Left cardiac atrium (tissue), 4 donors: ENCODE measurements at places on chromosomes 16 and 17. TPM values are rescaled to one million over a fixed set of nuclear protein-coding genes. Genes with fewer than 3 reads are reported as not detected.

- DNase-seq, result peak; percentile 88
Measured at GRCh38 chr16:48385253-48386150, at the start of gene SIAH1. Gene SIAH1 (minus strand): TSS chr16:48385413. CDS start chr16:48362428, 22,985 bp downstream.

DNA sequence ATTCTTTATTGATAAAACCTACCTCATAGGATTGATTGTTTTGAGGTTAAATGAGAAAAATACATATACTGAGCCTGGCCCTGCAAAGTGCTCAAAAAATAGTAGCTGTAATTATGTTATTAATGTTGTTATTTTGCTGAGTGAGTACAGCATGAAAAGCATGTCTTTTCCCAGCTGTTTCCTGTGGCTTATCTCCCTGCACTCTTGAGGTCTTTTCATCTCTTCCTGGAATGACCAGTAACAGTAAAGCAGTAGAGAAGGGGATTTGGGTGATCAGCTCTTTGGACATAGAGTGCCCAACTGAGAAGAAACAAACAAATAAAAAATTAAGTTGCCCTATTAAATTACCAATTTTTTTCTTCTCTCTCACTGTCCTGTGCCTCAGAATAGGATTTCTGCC is 53.7 kb downstream of the NFAT5 start:
- no peak for DNase-seq

- no peak for DNase-seq
Measured at GRCh38 chr16:13926891-13927290, 6.9 kb downstream of the ERCC4 start.

- DNase-seq, result no peak
Measured at GRCh38 chr17:37361543-37361942, 14.2 kb upstream of the C17orf78 start.

- no peak for DNase-seq
Measured at GRCh38 chr17:60944751-60945150, 267.1 kb downstream of the BCAS3 start.

- no peak for DNase-seq
Measured at GRCh38 chr16:84141143-84141670, 3.8 kb downstream of the HSDL1 start.

DNA sequence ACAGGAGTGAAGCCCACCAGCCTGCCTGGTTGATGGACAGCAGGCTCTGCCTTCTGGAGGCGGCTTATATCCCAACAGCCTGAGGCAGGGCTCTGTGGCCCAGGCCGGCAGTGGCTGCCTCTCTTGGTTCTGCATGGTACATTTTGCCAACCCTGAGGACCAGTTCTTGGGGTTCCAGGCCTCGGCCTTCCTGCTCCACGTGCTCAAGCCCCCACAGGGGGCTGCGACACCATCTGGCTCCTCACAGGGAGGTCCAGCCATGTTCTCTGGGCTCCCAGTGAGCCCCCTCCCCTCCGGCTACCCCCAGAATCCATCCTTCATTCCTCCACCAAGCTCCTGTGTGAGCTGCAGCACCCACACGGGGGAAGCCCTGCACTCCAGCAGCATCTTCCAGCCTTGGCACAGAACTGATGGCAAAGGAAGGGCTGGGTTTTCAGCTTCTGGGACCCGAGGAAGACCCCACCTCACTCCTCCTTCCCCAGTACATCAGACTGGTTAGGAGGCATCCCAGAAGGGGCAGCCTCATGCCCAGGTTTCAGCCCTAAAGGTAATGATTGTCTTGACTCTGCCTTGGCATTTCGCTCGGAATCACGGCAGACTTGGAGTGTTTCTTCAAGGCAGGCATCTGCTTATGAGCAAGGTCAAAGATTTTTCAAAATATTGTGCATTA is 231.2 kb downstream of the CPPED1 start:
- no peak for DNase-seq

- DNase-seq, result no peak
Measured at GRCh38 chr16:53583401-53583800, 80.4 kb upstream of the AKTIP start.

DNA sequence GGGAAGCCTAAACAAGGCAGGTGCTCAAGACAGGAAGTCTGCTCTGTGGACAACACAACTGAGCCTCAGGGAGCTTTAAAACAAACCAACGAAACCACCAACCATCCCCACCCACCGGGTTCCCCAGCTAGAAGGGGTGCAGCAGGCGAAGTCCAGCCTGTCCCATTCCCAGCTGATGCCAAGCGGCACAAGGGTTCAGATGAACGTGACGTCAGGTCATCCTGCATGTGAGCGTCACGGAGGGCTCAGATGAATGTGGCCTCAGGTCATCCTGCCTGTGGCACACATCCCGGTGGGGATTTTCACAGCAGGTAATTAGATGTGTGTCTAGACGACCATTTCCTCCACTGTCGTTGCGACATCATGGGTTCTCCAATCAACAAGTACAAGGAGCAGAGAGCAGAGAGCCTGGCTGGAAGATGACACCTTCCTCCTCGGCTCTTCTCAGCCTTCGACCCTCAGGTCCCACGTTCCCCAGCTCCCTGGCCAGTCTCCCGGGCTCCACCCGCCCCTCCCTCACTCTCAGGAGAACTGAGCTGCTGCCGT is 246.5 kb downstream of the FOXL1 start:
- DNase-seq, result no peak

GRCh38 chr16:31880322-31880979 is 6.8 kb downstream of the ZNF267 start:
- no peak for DNase-seq

- DNase-seq, result no peak
Measured at GRCh38 chr16:88770461-88771293, 14.3 kb downstream of the PIEZO1 start.

DNA sequence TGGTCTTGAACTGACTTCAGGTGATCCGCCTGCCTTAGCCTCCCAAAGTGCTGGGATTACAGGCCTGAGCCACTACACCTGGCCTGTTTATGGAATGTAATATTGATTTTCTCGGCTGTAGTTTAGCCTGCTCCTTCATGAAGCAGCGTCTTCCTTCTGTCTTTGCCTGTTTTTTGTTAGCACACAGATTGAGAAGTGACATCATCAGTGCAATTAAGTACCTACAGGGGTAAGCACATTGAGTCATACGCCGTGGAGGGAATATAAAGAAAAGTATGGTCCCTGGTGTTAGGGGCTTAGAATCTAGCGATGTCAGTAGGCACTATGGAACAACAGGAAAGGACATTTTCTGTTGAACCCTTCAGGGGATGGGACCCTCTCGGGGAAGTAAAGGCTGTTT is 48.7 kb upstream of the SEC14L1 start:
- DNase-seq, result no peak

GRCh38 chr16:11716336-11716735 is 26.3 kb downstream of the TXNDC11 start:
- no peak for DNase-seq

DNA sequence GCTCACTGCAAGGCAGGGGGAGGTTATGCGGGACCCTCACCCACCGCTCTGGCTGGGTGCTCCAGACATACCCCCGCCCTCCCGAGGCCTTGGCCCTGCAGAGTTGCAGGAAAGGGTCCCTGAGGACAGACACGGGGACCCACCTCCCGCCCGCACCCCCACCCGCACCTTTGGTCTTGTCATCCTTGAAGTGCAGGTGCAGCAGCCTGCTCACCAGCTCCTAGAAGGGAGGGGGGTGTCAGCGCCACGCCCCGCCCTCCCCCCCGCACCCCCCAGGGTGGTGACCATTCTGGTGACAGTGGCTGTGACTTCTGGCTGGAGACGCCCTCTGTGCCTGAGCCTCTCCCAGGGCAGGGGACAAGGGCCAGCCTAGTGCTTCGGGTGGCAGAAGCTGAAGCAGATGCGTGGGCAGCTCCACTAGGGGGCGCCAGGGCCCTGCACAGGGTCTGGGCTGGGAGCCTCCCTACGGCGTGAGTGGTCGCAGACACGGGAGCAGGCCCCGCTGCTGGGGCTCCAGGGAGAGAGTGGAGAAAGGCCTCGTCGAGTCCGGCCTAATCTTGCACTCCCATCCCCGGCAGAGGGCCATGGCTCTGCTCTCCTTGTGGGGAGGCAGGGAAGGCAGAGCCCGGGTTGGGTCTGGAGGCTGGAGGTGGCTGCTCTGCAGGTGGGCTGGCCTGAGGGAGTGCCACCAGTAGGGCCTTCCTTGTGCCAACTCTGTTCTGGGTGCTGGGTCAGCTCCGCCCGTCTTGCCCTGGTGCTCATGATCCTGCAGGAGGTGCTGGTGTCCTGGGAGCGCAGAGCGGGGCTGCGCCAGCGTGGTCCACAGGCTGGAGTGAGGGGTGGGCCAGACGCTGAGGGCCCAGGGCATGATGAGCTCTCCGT is 2.7 kb downstream of the CENPX start:
- DNase-seq, result peak; percentile 66

DNA sequence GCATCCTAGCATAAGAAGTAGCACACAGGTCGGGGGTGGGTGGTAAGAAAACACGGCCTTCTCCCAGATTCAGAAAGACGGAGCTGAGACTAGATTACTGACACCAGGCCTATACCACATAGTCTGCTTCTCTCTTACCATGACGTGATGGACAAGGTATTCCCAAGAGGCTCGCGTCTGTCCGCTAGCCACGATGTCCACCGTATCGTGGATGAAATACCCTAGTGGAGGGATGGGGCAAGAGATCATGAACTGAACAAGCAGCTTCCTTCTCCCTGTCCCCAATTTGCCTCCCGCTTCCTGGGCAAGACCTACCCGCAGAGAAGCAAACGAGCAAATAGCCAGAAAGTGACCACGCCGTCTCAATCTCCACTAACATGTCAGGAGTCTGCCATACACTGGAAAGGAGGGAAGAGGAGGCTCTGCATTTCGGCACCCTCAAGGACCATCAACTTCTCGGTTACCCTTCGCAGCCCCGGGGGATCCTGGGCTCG is 820 bp downstream of the TLCD1 start:
- no peak for DNase-seq

GRCh38 chr17:36862116-36862920 is 75.0 kb upstream of the LHX1 start:
- DNase-seq, result no peak

DNA sequence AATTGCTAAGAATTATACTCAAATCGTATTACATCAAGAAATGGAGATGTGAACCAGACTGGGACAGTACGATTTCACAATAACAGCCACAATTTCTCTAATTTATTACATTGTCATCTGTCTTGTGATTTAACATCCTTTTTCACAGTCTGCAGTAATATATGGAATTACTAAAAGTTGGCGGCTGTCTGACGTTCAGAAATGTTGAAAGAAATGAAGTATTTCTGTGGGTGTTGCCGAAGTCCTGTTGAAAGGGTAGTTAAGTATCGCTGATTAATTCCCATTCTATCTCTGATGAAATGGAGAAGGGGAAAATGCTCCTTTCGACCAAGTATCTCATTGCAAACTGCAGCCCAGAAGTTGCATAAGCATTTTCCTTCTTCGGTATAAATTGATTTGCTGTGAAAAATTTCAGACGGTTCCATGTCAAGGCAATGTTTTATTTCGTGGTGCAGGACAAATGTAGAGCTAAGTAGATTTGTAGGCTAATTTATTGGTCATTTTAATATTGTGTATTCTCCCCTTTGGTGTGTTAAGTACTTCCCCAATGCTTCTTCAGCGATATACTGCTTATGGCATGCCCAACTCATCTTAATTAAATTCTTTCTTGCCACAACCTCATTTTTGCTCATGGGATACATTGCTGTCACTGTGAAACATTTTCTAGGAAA is 775.2 kb upstream of the RBFOX1 start:
- no peak for DNase-seq

DNA sequence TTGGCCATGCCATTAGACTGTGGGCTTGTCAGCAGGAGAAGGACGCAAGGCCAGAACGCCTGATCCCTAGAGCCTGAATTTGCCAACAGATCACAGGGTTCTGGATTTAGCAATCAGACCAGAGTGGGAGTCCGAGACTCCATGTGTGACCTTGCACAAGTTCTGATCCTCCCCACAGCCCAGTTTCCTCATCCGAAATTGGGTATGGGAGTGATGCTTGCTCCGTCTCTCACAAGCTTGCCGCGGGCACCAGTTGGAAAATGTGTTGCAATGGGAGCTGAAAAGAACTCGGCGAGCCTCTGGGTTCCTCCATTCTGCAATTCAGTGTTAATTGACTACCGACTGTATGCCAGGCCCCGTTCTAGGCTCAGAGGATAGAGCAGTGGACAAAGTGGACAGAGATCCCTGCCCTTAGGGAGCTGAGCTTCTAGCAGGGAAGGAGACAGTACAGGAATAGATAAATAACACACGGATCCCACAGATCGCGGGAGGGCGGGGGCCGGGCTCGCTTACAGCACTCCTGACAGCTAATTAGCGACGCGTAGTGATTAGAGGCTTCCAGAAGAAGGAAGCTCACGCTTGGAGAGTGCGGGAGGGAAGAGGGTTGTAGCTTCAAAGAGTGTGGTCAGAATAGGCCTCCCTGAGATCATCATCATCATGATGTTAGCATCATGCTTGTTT is 150.4 kb upstream of the CIBAR2 start:
- DNase-seq, result no peak

Gene FBXW10
- not detected for total RNA-seq

Gene TP53TG3F
- not detected for total RNA-seq

Gene ZC3H18
- 23.1 TPM for total RNA-seq

Gene ST6GALNAC2
- 5.1 TPM for total RNA-seq

Gene GNAO1
- total RNA-seq, result 65.3 TPM

Gene ARL6IP1
- 37.0 TPM for total RNA-seq

Gene CDK5R1
- 1.4 TPM for total RNA-seq

Gene MRM3
- total RNA-seq, result 17.7 TPM

Gene CRISPLD2
- total RNA-seq, result 36.1 TPM

Gene CLEC3A
- total RNA-seq, result not detected
